ENCODE measurements at places on chromosomes 4 and X.
A peak's percentile ranks its signal among the peaks of the same experiment; 100 is the strongest.

DNA sequence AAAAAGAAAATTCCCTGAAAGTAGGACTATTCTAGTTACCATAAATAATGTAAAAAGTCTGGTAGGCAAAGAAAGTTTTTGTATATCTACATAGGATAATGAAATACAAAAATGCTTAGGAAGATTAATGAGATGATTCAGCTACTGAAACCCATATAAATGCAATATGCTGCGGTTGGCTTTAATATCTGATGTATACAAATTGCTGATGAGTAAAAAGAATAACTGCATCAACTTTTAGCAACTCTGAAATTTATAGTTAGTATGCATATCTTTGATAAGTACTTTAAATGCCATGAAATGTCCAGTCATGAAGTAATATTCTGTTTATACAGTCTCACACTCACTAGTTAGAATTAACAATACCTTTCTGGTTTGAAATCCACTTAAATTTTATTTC is 404.8 kb downstream of the TLL1 start:
- DNase-seq: no peak

DNA sequence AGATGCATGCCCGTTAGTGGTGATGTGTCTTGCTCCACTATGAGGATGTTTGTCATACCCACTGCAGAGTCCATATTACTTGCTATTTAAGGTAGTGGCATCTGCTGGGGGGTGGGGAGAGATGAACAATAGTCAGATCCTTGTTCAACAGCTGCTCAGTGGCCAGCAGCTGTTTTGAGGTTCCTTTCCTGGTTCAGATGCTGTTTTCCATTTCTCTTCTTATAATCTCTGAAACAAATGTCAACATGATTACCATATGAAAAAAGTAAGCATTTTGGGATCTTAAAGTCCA is 1567.9 kb upstream of the TENM3 start:
- no peak for DNase-seq

GRCh38 chr4:153119626-153120025 is 84.6 kb upstream of the TRIM2 start:
- DNase-seq: peak; percentile 33

DNA sequence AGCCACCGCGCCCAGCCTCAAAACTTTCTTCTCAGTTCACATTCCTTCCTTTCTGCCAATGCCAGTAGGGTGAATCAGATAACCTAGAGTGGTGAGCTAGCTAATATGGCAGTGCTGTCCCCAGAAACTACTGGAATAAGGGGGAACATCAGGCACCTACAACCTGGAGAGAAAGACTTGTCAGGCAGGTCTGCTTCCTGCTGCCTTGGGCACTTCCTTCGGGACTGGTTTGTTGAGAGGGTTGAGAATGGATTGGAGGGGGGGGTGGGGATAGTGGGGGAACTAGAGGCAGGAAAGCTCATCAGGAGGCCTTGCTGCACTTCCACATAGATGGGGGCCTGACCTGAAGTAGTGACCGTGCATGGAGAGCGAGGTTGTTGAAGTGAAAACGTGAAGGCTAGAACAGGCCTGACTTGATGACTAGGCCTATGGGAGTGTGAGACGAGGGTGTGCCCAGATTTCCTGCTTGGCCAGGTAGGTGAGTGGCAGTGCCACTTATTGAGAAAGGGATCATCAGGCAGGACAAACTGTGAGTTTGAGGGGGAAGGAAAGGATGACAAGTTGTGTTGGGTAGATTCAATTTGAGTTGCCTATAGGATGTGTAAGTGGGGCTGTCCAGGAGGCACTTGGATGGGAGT is 33.4 kb downstream of the SLC25A5 start:
- no peak for DNase-seq

DNA sequence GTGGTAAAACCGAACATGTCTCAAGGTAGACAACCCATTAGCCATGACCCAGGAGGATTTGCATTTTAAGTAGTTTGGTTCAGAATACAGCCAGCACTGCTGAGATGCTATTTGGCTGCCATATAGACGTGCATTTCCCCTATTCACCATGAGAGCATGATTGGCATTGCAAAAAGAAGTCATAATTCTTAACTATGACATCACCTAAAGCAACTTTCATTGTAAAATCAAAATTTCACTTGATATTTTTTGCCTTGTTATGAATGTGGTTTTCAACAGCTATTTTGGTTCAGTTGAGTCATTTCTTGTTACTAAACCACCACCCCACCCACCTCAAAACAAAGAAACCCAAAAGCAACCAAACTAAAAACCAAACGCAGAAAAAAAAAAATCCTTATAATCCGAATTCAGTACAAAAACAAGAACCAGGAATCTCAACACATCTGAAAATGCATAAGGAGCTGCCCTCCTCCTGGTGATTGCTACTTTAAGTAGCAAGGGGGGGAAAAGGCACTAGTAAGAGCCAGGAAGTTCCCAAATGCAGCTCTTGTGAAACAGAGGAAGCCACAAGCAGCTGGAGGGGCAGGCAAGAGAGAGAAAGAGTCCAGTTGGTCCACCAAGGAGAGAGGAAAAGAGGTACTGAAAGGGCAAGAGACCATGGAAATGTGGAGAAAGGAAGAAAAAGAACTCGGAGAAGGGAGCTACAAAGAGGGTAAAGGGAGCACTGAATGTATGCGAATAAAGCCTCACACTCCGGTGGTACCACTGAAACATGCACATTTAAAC is 3.1 kb downstream of the SLITRK4 start:
- DNase-seq: no peak

DNA sequence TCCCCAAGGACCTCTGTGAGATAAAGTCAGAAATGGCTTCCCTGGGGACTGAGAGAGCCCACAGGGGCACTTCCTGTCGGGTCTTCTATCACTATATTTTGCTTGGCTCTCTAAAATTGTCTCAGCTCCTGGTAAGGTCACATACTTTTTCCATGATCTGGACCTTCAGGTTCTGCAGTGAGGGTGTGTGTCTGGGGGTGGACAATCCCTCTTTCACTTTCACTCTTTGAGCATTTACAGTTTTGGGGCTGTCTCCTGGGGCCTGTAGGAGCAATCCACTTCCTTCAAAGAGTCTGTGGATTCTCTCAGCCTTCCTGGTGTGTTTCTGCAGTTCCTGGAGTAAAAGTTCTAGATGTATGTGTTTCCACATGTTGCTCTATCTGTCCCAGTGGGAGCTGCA is 335.7 kb downstream of the FSTL5 start:
- no peak for DNase-seq

Data from trophoblast cell (in vitro differentiated cells and primary cell).